HFFc6 (cell line): ENCODE measurements at places on chromosomes 2 and 18. TPM values are rescaled to one million over a fixed set of nuclear protein-coding genes. Genes with fewer than 3 reads are reported as not detected.

HAAO gene
- 0.32 TPM in 1 of 3 replicates, not detected in the others for total RNA-seq

TNFRSF11A gene
- not detected in 2 replicates for total RNA-seq

CCDC148 gene
- total RNA-seq = 0.65 and 0.68 TPM in 2 replicates

CAPN13 gene
- total RNA-seq = not detected in 2 replicates

SCG2 gene
- 0.37 and 1.3 TPM in 2 replicates for total RNA-seq

DSEL gene
- 85.6 to 90.7 TPM (median 87.0 TPM) in 3 replicates for total RNA-seq

C2orf66 gene
- total RNA-seq = not detected in 3 replicates

GKN2 gene
- total RNA-seq = not detected in 3 replicates

AGXT gene
- total RNA-seq = not detected in 3 replicates

CLEC4F gene
- total RNA-seq = not detected in 3 replicates

MORN2 gene
- 18.9 to 23.0 TPM (median 22.2 TPM) in 3 replicates for total RNA-seq
